ENCODE measurements at places on chromosomes 6 and 20. TPM values are rescaled to one million over a fixed set of nuclear protein-coding genes. Genes with fewer than 3 reads are reported as not detected.

TP53INP2 gene
- total RNA-seq = 17.7 TPM

GHRH gene
- total RNA-seq = not detected

CFB gene
- total RNA-seq = 74.9 TPM

OPN5 gene
- not detected for total RNA-seq

DEFB125 gene
- total RNA-seq = not detected
